Stimulated activated CD4-positive, alpha-beta T cell treated with anti-CD3 and anti-CD28 coated beads, Interleukin-1b, Interleukin-23, amount 100 ng/mL, for 48 hours (primary cell): ENCODE measurements at places on chromosomes 7 and 10.

- no peak for DNase-seq
Observed at GRCh38 chr7:45073031-45073785, 15.6 kb downstream of the NACAD start.

- DNase-seq = no peak
Observed at GRCh38 chr10:106217627-106218026, 946.9 kb downstream of the SORCS1 start.

GRCh38 chr10:79159141-79159651, 90.4 kb downstream of the ZMIZ1 start:
- no peak for DNase-seq

GRCh38 chr10:50234486-50234885, 16.8 kb downstream of the ASAH2 start:
- no peak for DNase-seq

DNA sequence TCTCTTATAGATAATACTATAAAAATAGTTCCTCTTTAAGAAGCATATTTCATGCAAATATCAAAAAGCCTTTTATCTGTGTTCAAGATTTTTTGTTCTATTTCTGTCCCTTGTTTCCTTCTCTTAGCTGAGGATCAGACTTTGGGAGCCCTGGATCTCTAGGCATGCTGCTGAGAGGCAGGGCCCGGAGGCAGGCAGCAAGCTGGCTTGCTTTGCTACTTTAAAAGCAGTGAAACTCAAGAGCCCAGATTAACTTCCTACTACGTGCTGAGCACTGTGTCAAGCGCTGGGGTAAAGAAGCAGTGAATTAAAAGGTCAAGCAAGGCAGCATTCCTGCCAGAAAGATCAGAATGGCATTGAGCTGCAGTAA, 31.0 kb upstream of the ARID5B start:
- no peak for DNase-seq

DNA sequence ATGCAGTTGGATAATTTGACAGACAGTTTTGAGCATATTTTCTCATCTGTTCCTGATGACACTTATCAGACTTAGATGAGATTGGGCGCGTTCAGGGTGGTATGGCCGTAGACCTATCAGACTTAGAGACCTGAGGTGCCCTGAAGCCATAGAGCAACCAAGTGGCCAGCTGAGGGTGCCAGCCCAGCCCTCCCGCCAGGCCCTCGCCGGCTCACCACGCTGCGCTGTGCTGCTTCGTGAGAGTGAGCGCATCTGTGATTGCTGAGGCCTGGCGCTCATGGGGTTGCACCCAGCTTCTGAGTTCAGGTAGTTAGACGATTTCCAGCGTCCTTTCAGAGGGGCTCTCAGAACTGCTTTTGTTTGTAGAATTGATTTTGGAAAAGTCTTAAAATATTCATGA, 10.2 kb downstream of the FBH1 start:
- DNase-seq = no peak

- DNase-seq = no peak
Observed at GRCh38 chr10:122379041-122379440, 4.5 kb downstream of the PLEKHA1 start.

- no peak for DNase-seq
Observed at GRCh38 chr7:143406002-143406357, 2.7 kb downstream of the EPHA1 start.

DNA sequence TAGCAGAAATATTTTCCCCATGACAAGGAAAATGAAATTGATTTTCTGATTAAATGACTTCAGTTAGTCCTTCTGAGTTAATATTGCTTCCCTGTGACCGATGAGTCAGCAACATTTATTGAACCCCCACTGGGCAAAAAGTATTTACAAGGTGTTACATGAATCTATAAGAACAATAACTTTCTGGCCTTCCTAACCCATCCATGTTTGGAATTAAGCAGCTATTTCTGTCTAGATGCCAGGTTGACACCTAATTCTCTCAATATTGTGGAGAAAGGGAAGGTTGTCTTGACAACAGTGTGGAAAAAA, 112.9 kb upstream of the JAZF1 start:
- DNase-seq = no peak

DNA sequence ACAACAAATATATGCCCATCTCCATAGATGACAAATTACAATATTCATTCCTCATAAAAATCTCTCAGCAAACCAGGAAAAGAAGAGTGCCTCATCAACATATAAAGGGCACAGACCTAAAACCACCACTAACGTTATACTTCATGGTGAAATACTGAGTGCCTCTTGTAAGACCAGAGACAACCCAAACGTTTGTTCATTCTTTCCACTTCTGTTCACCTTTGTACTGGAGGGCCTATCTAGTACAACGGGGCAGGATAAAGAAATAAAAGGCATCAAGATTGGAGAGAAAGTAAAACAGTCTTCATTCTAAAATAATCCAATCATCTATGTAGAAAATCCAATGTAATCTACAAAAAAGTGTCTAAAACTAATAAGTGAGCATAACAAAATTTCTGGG, 79.1 kb downstream of the LARP4B start:
- no peak for DNase-seq

- DNase-seq = no peak
Observed at GRCh38 chr7:153388611-153389010, 629.1 kb downstream of the ACTR3B start.

- no peak for DNase-seq
Observed at GRCh38 chr7:104934665-104935064, 79.3 kb upstream of the KMT2E start.

DNA sequence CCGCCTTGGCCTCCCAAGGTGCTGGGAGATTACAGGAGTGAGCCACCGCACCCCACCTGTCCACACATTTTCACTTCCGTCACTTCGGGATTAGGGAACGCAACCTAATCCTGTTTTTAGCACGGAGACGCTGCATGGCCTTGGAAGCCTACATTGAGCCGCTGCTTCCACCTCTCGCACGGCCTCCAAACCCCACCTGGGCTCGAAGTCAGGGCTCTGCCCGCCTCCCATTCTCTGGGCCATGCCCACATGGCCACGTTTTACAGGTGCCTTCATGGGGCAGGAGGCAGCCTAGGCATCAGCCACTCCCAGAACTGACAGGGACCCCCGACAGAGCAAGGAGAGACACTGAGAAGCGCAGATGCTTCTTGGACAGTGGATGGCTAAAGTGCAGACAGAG, 100.6 kb downstream of the OAT start:
- no peak for DNase-seq

DNA sequence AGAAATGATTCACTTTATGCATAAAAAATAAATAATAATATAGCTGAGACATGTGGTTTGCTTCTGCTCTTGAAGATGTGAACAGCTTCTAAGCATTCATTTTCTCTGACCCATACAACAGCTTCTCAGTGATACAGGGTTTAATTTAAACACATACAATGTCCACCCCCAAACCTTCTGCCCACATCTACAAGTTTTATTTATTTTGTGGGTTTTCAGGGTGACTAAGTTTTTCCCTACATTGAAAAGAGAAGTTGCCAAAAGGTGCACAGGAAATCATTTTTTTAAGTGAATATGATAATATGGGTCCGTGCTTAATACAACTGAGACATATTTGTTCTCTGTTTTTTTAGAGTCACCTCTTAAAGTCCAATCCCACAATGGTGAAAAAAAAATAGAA, 17.2 kb downstream of the INHBA start:
- DNase-seq = no peak

DNA sequence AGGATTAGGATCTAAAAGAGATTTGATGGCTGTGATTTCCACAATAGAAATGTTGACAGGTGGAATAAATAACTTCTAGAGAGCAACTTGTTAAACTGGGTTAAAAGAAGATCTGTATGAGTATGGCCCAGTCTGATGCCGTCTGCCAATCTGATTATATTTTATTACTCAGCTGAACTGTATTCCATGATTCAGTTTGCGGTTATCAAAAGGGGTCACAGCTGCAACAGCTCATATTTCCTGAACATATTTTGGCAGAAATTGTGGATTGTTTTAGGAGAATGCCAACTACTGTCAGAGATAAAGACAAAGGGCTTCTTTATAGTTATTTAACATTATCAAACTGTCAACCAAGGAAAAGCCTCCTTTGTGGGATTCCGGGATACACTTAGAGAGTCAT, 244.8 kb upstream of the MINDY3 start:
- no peak for DNase-seq

- DNase-seq = no peak
Observed at GRCh38 chr10:114706458-114707055, 48.5 kb upstream of the ABLIM1 start.

DNA sequence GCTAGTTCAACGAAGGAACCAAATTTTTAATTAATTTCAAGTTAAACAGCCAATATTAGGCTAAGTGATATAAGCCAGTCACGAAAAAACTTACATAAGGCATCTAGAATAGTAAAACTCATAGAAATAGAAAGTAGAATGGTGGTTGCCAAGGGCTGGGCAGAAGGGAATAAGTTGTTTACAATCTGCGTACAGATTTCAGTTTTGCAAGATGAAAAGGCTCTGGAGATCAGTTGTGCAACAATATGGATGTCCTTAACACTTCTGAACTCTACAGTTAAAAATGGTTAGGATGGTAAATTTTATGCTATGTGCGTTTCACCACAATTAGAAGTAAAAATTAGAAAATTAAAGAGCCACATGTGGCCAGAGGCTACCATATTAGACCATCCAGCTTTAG, 13.3 kb downstream of the SCRN1 start:
- no peak for DNase-seq

DNA sequence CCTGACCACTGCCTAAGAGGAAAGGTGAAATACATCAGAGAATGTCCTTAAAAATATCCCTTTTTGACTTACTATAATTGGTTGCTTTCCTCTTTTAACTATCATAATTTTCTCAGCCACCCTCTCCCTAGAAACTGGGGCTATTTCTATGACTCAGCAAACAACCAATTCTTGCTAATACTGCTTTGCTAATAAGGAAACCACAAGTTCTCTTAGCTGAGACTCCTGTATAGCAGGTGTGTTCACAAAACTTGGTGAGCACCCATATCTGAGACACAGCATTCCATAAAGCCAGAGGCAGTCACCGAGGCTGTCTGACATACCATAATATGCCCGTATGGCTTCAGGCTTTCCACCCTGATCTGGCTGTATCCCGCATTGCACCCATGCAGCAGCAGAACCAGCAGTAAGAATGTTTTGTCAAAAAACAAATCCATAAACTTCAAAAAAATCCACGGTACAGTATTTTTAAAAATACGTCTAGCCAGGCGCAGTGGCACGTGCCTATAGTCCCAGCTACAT, 191.7 kb upstream of the C7orf33 start:
- no peak for DNase-seq

DNA sequence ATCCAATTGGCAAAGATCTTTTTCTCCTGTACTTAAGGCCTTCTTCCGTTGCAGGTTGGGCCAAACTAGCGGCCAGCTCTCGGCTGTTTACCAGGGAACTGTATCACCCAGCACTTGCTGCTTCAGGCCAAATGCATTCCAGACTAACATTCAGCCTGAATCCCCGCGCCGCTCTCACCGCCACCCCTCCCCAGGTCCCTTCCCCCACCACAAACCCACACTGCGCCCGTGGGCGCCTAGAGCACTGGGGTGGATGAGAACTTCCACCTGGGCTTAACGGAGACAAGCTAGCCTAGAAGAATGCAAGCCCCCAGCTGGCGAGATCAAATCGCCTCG, 676 bp downstream of the TCAF1 start:
- no peak for DNase-seq

- no peak for DNase-seq
Observed at GRCh38 chr10:8055420-8056349, 1.2 kb downstream of the GATA3 start.

GRCh38 chr10:13973742-13974141, 357.0 kb downstream of the FRMD4A start:
- no peak for DNase-seq

DNA sequence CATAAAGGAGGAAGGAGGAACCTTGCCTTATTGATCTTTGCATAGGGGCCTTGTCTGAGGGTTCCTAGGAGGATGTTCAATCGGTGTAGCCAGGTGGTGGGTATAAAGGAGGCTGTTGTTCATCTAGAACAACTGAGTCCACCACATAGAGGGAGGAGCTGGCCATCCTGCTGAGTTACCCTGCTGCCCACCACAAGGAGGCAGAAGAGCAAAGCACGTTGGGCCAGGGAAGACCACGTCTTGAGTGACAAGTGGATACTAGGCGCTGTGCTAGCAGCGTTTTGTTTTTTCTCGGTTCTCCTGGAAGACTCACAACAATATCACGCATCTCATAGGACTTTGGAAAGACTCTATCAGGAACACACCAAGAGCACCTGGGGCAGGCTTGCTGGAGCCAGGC, 20.0 kb downstream of the FOXI2 start:
- no peak for DNase-seq

GRCh38 chr7:106346167-106346677, 61.4 kb upstream of the NAMPT start:
- DNase-seq = no peak

DNA sequence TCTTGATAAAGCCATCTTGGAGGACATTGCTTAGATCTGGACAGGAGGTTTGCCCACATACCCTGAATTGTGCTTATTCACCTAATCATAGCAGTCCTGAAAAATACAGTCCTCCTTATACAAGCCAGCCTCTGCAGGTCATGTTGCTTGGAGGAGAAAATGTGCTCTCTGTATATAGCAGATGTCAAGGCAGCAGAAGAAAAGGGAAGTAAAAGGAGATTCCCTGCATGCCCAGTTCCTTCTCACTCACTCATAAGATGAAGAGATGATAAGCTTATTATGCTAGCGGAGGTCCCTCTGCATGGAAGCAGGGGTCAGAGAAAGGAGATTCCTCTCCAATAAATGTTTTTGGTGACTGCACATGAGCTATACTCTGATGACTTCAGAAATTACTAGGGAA, 458.8 kb upstream of the ZMIZ1 start:
- no peak for DNase-seq

GRCh38 chr10:21888959-21889358, 114.6 kb downstream of the DNAJC1 start:
- peak; percentile 6 for DNase-seq

DNA sequence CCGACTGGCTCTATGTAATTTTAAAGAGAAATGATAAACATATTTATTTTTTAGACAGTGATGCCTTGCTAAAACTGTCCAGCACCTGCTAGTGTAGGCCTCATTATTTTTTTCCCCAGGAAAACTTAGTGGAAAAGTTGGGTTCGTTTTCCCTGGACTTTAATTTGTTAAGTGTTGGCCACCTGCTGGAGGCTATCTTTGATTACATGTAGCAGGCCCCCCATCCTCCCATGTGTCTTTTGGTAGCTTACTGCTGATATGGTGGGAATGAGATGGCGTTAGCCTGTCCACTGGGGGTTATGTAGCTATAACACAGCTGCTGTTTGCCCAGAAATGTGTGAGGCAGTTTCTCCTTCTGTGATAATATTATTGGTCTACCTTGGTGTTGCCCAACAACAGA, 265.0 kb downstream of the SORCS3 start:
- no peak for DNase-seq

DNA sequence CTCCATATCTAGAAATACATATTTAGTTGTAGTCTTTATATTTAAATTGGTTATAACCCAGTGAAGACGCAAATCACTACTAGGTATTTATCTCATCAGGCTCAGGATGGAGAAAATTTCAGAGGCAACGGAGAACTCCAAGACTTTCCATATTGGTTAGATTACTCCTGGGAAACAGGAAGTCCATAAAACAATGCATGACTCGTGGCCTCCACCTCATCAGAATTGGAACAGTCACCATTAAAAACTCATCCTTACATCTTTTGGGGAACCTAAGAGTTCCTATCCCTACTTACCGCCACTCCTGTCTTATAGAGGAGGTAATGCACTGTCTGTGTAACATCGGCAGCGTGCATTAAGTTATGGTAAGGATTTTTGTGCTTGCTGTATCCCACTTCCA, 177.6 kb downstream of the PPP1R17 start:
- DNase-seq = no peak
